Effector CD4-positive, alpha-beta T cell (primary cell): ENCODE measurements at places on chromosomes 5 and 9.

GRCh38 chr5:135213027-135213386 lies 179.0 kb upstream of the PITX1 start:
- no peak for DNase-seq

DNA sequence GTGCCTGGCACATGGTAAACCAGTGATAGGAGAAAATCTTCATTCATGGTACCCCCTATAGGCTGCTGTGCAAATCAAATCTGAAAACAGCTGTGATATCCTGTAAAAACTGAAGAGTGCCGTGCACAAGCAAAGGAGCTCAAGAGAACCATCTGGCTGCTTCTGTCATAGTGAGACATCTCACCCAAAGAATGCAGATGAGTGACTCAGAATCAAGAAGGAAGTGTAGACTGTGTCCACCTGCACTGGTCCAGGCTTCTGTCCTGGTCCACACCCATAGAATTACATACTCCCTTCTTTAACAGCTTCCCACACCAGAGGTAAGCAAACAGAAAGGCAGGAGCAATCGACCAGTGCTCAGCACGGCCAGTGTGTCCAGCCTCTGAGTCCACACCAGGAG lies 195.9 kb downstream of the ASTN2 start:
- no peak for DNase-seq

DNA sequence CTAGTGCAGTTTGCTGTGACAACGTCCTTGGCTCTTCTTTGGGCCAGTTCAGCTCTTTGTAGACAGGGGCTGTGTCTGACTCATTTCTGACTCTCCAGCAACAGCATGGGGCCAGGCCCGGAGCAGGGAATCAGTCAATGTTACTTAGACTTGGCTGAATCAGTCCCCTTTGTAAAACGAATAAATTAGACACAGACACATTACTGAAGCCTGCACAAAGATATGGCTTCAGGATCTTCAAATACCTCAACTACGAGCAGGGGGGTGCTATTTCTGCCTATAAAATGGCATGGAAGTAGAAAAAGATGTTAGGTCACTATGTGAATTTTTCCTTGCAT lies 204.7 kb downstream of the TTLL11 start:
- DNase-seq: no peak

GRCh38 chr5:141590127-141590526 lies 28.7 kb downstream of the DIAPH1 start:
- DNase-seq: no peak

- no peak for DNase-seq
These were observed 23.1 kb downstream of the GALNT12 start for GRCh38 chr9:98830554-98830953.

GRCh38 chr5:66197764-66198405 lies 53.8 kb downstream of the SREK1 start:
- DNase-seq: no peak

GRCh38 chr5:14149672-14150274 lies 6.6 kb downstream of the TRIO start:
- no peak for DNase-seq

DNA sequence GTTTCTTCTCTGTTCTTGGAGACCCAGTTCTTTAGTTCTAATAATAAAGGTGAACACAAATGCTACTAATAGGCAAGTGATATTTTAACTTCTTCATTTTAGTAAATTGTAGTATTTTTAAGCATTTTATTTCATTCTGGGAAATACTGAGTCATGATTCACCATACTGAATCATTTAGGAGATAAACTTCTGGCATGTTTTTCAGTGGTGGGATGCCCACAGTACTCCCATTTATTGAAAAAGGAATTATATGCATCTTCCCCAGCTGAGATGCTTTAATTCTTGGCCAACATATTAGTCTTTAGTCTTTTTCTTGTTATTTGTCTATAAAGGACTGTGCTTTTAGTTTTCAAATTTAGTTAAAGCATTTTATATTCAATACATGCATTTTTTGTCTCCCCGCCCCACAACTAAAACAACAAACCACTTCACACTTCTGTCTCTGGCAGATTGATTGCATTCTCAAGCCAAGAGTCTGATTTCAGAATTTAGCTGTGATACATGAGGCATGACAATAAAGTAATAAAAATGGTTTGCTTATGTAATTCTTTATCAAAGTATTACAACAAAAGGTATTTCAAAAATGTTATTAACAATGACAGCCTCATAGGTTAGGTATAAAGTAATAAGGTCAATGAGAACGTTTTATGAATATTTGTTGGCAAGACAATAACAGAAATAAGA lies 125.2 kb upstream of the CDH18 start:
- no peak for DNase-seq

DNA sequence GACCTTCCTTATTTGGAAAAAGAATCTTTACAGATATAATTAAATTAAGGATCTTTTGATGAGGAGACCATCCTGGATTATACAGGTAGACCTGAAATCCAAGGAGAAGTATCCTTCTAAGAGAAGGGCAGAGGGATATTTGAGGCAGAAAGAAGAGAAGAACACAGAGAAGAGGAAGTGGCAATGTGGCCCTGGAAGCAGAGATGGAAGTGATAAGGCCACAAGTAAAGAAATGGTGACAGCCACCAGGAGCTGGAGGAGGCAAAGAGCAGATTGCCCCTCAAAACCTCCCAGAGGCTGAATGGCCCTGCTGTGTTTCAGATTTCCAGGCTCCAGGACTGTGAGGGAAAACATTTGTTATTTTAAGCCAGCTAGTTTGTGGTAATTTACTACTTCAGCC lies 93.0 kb upstream of the ANKRD55 start:
- no peak for DNase-seq
